ENCODE measurements at places on chromosomes 12 and 14.

- DNase-seq, result no peak
Measured at GRCh38 chr12:2120982-2121758, 68.4 kb downstream of the CACNA1C start.

DNA sequence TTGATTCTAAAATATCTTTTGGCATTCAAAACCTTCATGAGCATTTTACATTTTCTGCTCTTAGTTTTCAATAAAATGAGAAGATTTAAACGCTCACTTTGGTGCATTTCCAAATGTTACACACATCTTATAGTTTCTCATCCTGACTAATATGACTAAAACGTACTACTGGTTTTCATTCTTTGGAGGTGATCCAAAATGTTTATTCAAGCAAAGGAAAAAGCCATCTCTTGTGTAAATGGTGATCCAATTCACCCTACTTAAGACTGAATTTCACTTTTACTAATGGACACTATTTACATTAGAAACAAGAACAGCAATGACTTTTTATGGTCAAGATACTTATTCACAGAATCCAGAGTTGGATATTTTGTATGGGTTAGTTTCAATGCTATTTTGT is 86.6 kb downstream of the KITLG start:
- DNase-seq, result peak; percentile 92

GRCh38 chr12:125314051-125314755 is 249.0 kb downstream of the AACS start:
- no peak for DNase-seq

GRCh38 chr14:105879503-105879866 is 353.1 kb downstream of the TMEM121 start:
- no peak for DNase-seq

- DNase-seq, result no peak
Measured at GRCh38 chr14:61802010-61802568, 39.9 kb downstream of the SNAPC1 start.

DNA sequence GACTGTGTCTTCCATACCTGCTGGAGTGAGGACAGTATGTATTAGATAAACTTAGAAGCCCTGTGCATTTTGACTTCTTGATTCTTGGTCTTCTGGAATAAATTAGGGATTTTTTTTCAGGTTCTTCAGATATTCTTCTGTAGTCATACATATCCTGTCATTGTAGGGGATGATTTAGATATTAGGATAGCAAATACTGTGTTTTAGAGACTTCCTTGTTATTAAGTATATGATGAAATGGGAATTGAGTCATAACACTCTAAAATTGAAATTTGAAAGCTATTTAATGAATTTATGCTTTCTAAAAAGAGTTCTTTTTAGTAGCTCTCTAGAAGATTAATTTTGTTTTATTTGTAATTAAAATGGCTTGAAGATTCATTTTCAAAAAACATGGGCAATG is 371.5 kb upstream of the RGS6 start:
- DNase-seq, result no peak
